T-helper 17 cell (primary cell): ENCODE measurements at places on chromosomes 16 and 17.

DNA sequence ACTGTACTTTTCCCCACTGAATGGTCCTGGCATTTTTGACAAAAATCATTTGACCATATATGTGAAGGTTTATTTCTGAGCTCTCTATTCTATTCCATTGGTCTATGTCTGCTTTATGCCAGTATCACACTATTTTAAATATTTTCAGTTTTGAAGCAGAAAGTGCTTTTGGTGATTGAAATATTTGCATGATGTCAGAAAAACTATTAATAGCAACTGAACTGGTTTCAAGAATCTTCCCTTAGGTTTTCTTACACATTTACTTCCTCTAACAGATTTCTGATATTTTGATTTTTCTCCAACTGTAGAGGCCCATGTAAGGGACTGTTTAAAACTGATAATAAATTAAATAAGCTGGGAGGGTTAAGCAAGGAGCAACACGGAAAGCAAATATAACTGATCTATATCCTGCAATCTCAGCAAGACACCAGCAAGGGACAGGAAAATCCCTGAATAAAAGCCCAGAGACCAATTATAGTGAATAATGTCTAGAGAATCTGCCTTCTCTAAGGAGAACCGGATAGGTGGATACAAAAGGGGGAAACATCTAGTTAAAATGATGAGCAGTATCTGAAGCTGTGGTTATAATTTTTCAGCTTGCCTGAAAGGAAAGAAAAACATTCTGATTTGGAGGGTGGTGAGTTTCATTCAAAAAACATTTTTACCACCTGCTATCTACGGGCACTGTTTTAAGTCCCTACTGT is 80.9 kb upstream of the STAC2 start:
- no peak for DNase-seq

GRCh38 chr17:1000597-1001461 is 3.9 kb downstream of the TIMM22 start:
- DNase-seq, result no peak

DNA sequence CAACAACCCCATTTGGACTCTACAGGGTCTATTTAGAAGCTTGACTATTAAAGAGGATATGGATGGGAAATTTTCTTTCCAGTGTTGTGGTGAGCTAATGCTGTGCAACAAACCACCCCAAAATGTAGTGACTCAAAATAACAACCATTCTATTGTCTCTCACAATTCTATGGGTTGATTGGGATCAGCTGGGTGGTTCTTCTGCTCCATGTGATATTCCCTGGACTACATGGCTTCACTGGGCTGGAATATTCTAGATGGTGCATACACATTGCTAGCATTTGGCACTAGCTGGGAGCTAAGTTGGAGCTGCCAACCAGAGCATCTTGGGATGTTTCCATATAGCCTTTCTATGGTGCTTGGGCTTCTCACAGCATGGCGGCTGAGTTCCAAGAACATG is 30.2 kb downstream of the SLC6A2 start:
- DNase-seq, result no peak

DNA sequence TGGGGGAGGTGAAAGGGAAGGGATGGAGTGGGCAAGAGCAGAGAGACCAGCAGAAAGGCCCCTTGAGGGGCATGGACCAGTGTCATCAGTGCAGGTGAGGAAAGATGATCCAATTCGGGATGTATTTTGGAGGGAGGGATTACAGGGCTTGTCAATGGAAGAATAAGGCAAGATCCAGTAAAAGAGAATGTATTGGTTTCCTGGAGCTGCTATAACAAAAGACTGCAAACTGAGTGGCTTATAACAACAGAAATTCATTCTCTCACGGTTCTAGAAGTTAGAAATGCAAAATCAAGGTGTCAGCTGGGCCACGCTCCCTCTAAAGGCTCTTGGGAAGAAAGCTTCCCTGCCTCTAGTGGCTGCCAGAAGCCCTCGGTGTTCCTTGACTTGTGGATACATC is 41.7 kb downstream of the SLC39A11 start:
- DNase-seq, result no peak

DNA sequence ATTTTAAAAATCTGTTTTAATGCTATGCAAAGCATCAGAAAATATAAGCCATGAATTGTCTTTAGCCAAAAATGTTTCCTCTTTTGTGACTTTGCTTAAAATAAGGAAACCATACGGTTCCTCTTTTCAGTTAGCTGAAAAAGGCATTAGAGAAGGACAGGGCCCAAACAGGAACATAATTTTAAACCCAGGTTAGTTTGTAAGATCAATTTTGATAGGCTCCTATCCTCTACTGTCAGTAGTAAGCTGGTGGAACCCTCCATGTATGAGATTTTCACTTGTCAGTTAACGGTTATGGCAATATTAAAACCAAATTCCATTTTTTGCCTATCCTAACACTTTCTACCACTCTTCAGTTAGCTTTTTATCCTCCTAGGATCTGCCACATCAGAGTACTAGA is 4.3 kb downstream of the EVI2B start:
- DNase-seq, result no peak

GRCh38 chr16:89365044-89365467 is 125.3 kb downstream of the ANKRD11 start:
- DNase-seq, result no peak

GRCh38 chr17:7559320-7560171 is 996 bp downstream of the TNFSF13 start:
- DNase-seq, result no peak

DNA sequence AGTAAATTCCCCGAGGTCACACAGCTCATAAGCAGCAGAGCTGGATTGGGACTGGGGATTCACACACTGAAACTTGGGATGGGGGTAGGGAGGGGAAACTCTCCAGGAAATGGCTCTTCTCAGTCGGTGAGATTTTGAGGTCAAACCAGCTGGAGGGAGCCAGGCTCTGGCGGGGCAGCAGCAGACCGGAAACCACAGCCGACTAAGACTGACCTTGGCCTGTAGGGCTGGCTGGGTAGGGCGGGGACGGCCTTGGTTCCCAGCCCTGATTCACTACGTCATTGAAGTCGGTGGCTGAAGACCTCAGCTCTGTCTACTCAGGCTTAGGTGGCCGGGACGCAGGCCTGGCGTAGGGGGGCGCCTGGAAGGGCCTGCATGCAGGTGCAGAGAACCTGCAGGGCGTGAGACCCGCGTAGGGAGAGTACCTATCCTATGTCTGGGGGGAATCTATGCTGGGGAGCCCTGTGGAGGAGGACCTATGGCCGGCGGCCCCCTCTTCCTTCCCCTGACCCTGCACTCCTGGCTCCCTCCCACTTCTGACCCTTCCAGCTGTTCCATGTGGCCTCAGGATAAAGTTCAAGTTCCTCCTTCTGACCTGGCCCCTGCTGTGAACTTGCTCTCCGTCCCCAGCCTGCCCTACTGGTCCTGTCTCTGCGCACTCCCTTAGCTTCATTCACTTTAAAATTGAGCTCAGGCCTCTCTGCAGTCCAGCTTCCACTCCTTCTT is 11.9 kb upstream of the SLC4A1 start:
- no peak for DNase-seq

DNA sequence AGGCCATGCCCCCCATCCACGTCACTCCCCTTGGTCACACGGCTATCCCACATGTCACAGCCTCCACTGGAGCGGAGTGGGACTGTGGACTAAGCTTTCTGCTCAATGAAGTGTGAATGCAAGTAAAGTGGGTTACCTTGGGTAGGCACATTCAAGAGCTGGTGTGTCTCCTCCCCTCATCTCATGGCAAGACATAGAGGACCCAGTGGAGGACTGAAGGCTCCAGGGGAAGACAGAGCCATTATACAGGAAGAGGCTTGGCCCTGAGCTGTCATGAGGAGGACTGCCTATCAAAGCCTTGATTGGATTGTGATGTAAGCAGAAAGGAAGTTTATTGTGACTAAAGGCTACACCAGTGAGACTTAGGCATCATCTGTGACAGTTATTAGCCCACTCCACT is 129.2 kb upstream of the CCL2 start:
- DNase-seq, result no peak
